ENCODE measurements at places on chromosomes 11 and 22.

DNA sequence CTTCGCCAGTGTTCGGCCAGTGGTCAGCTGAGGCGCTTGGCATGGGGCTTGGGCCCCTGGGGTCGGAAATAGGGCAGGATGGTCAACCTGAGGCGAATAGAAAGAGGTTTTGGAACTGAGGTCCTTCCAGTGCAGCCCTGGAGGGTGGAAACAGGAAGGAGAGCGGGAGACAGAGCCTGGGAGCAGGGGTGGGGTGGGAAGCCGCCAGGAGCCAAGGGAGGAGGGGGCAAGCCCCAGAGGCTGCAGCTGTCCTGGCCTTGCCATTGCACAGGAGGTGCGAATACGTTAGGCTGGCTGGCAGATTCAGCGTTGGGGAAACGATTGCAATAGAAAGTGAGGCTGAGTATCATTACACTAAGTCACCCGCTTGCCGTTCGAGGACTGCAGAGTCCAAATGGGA, 13.9 kb upstream of the KCTD17 start:
- DNase-seq = no peak

GRCh38 chr11:72394416-72394815, 39.9 kb downstream of the CLPB start:
- DNase-seq = no peak

DNA sequence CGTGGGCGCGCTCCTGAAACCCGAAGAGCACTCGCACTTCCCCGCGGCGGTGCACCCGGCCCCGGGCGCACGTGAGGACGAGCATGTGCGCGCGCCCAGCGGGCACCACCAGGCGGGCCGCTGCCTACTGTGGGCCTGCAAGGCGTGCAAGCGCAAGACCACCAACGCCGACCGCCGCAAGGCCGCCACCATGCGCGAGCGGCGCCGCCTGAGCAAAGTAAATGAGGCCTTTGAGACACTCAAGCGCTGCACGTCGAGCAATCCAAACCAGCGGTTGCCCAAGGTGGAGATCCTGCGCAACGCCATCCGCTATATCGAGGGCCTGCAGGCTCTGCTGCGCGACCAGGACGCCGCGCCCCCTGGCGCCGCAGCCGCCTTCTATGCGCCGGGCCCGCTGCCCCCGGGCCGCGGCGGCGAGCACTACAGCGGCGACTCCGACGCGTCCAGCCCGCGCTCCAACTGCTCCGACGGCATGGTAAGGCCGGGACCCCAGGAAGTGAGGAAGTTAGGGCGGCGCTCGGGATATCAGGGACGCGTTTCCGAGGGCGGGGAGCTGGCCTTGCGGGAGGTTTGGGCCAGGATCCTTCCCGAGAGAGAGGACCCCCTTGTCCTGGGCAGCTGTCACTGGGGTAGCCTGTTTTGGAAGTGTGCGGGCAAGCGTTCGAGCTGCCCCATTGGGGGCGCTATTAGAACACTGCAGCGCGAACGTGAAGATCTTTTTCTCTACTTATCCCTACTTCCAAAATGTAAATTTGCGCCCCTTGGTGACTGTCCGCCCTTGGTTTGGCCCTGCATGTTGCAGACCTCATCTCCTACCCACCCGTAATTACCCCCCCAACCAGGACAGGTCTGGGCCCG, 796 bp downstream of the MYOD1 start:
- DNase-seq = no peak

- peak; percentile 63 for DNase-seq
These were observed 96.1 kb upstream of the THY1 start for GRCh38 chr11:119518746-119519730.

DNA sequence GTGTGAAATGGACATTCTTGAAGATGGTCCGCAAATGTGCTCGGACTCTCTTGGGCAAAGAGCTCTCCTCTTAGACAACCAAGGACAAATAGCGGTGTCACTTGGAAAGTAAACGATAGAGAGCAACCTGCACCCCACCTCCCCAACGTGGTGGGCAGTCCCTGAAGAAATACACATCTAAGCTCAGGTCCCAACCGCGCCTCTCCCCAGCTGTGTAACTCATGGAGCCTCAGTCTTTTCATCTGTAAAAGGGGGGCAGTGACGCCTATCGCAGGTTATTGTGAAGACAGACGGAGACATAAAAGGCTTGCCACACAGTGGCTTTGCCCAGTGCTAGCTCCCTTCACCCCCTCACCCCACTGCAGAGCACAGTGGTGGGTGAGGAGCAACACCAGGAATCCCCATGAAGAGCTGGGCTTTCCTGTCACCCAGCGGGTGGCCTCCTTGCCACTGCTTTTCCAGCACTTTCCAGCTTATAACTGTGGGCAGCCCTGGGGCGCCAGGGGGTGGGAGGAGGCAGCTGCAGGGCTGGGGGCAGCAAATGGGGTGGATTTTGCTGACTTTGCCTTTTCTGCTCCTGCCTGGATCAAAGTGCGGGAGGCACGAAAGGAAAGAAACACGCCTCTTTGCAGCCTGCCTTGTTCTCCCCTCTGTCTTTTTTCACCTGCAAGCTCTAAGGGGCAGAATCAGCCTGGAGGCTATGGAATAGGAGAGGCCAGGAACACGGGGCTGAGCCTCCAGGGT, 73.7 kb upstream of the TSPAN18 start:
- DNase-seq = no peak

- DNase-seq = no peak
These were observed 23.2 kb downstream of the RTN4R start for GRCh38 chr22:20244691-20245576.

GRCh38 chr11:2585566-2586086, 114.2 kb downstream of the KCNQ1OT1 start:
- DNase-seq = no peak

GRCh38 chr11:114187173-114187572, 109.0 kb upstream of the NNMT start:
- DNase-seq = no peak

DNA sequence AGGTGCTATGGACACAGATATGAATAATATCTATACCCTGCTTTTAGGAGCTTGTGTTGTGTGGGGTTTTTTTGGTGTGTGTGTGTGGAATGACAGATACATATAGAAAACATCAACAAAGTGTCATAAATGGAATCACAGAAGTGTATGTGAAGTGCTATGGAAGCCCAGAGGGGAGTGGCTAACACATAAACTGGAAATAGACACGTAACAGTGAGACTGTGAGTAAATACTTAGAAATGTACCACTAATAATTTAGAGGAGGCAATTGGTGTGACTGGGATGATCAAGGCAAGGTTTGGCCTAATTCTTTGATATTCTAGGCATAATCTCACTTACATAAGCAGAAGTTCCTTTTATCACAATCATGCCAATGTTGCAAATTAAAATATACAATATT, 169.3 kb upstream of the TENM4 start:
- DNase-seq = no peak

GRCh38 chr11:65900125-65900898, at the start of gene FOSL1:
FOSL1 (minus strand) TSS chr11:65900388; CDS start chr11:65900339, 49 bp downstream.
- DNase-seq = peak; percentile 64

- DNase-seq = no peak
These were observed 28.9 kb downstream of the CUL5 start for GRCh38 chr11:108037636-108038035.

GRCh38 chr11:75930534-75930933, 115.5 kb downstream of the UVRAG start:
- DNase-seq = no peak
